GM23248 (cell line): ENCODE measurements at places on chromosomes 5 and 9. TPM values are rescaled to one million over a fixed set of nuclear protein-coding genes. Genes with fewer than 3 reads are reported as not detected.
A peak's percentile ranks its signal among the peaks of the same experiment; 100 is the strongest.

GFPT2 gene
- 45.2 and 49.1 TPM in 2 replicates for total RNA-seq

LVRN gene
- 0.32 TPM in 1 of 2 replicates, not detected in the other for total RNA-seq

NR3C1 gene
- 121 and 125 TPM in 2 replicates for total RNA-seq

SPINK4 gene
- total RNA-seq, result not detected in 2 replicates

SEC61B gene
- total RNA-seq, result 117 and 127 TPM in 2 replicates

GRCh38 chr5:172848419-172848818, 14.4 kb downstream of the ERGIC1 start:
- H3K36me3 ChIP-seq, result no peaks in the 10 kb centered on the region
- peaks cover 12% of the 10 kb centered on the region for H3K4me1 ChIP-seq
- H3K27ac ChIP-seq, result peak overlapping the region; percentile 2; the same call in 1 of the 2 replicates
- no peak for DNase-seq
- H3K4me3 ChIP-seq, result no peak overlapping the region

DNA sequence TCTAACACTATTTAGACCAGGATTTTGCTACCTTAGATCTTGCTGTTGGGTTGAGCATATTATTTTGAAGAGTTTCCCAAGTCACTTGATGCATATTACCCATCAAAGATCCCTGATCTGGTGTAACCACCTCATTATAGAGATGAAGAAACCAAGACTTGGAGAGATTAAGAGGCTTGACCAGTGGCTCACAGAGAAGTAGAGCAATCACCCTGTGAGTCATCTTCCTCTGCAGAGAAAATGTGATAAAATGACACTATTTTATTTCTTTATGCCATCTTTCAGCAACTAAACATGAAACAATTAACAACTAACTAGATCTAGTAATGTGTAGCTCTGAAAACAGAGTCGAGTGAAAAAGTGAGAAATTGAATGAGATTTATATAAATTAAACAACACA, 76.1 kb downstream of the KIF4B start:
- no peaks in the 10 kb centered on the region for H3K36me3 ChIP-seq
- no peak overlapping the region for H3K4me3 ChIP-seq
- no peaks in the 10 kb centered on the region for H3K27me3 ChIP-seq
- peaks cover 15% of the 10 kb centered on the region; the same call in 1 of the 2 replicates for H3K4me1 ChIP-seq

GRCh38 chr5:116475338-116475737, 99.3 kb downstream of the SEMA6A start:
- H3K4me1 ChIP-seq, result no peaks in the 10 kb centered on the region
- no peak overlapping the region for H3K4me3 ChIP-seq
- H3K27me3 ChIP-seq, result no peaks in the 10 kb centered on the region
- H3K36me3 ChIP-seq, result no peaks in the 10 kb centered on the region
- H3K27ac ChIP-seq, result no peak overlapping the region

GRCh38 chr9:33007755-33008154, 6.3 kb upstream of the APTX start:
- no peaks in the 10 kb centered on the region for H3K27me3 ChIP-seq
- no peaks in the 10 kb centered on the region for H3K4me1 ChIP-seq
- no peak for DNase-seq
- H3K27ac ChIP-seq, result no peak overlapping the region
- H3K4me3 ChIP-seq, result no peak overlapping the region
- H3K36me3 ChIP-seq, result no peaks in the 10 kb centered on the region

- peak; percentile 38 for DNase-seq
- H3K4me1 ChIP-seq, result no peaks in the 10 kb centered on the region
- no peaks in the 10 kb centered on the region for H3K27me3 ChIP-seq
- H3K36me3 ChIP-seq, result no peaks in the 10 kb centered on the region
- H3K4me3 ChIP-seq, result no peak overlapping the region
- H3K27ac ChIP-seq, result no peak overlapping the region
Measured at GRCh38 chr5:68382640-68383039, 167.1 kb downstream of the PIK3R1 start.

- no peaks in the 10 kb centered on the region for H3K36me3 ChIP-seq
- no peak overlapping the region for H3K4me3 ChIP-seq
Measured at GRCh38 chr9:21294364-21294774, 10.7 kb downstream of the IFNA5 start.

- no peak overlapping the region for H3K4me3 ChIP-seq
- DNase-seq, result no peak
- no peak overlapping the region for H3K27ac ChIP-seq
- no peaks in the 10 kb centered on the region for H3K4me1 ChIP-seq
- H3K27me3 ChIP-seq, result no peaks in the 10 kb centered on the region; the same call in 1 of the 2 replicates
- no peaks in the 10 kb centered on the region for H3K36me3 ChIP-seq
Measured at GRCh38 chr5:176565760-176566288, 16.7 kb downstream of the CDHR2 start.

- DNase-seq, result no peak
- H3K4me1 ChIP-seq, result no peaks in the 10 kb centered on the region
- H3K4me3 ChIP-seq, result no peak overlapping the region
- H3K27me3 ChIP-seq, result no peaks in the 10 kb centered on the region
Measured at GRCh38 chr9:119792242-119792641, 423.0 kb upstream of the BRINP1 start.

GRCh38 chr9:90419221-90419851, 223.3 kb downstream of the DIRAS2 start:
- no peak overlapping the region for H3K27ac ChIP-seq
- no peak for DNase-seq
- no peaks in the 10 kb centered on the region for H3K27me3 ChIP-seq
- H3K36me3 ChIP-seq, result no peaks in the 10 kb centered on the region

- H3K27ac ChIP-seq, result no peak overlapping the region
- no peak overlapping the region for H3K4me3 ChIP-seq
- H3K4me1 ChIP-seq, result peaks cover 17% of the 10 kb centered on the region
Measured at GRCh38 chr5:40683305-40683704, 3.6 kb downstream of the PTGER4 start.

DNA sequence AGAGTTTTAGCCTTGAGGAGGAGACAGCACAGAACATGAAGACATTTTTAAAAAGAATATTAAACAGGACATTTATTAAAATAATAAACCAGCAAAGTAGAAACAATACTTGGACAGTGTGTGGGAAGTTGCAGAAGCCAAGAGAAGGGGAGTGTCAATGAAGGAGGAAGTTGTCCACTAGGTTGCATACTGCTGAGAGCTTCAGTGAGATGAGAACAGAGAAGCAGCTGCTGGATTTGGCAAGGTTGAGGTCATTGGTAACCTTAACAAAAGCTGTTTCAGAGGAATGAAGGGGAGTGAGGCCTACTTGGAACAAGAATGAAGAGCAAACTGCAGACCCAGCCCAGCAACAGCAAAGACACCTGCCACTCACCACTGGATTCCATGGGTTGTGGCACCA, 11.4 kb downstream of the BHMT start:
- H3K4me3 ChIP-seq, result no peak overlapping the region
- no peak for DNase-seq
- H3K27me3 ChIP-seq, result no peaks in the 10 kb centered on the region

DNA sequence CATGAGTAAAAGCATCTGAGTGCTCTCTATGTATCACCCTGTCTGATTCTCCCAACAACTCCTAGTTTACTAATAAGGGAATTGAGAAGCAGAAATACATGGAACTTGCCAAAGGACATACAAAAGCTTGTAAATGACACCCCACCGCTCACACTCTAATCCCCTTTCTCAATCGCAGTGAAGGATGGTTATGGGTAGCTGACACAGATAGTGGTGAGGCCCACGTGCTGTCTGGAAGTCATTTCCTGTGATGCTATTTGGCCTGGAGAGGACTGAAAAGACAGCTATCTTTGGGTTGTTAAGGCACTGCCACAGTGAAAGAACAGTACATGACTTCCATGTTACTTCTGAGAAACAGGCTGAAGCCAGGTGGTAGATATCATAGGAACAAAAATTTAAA, 117.0 kb downstream of the GLIS3 start:
- no peak overlapping the region for H3K4me3 ChIP-seq
- H3K27me3 ChIP-seq, result no peaks in the 10 kb centered on the region
- H3K27ac ChIP-seq, result no peak overlapping the region
